Activated T-helper 1 cell treated with anti-CD3 and anti-CD28 coated beads, Interleukin-2, amount 50 U/mL, for 16 hours (primary cell): ENCODE measurements at places on chromosomes 6 and 20.

DNA sequence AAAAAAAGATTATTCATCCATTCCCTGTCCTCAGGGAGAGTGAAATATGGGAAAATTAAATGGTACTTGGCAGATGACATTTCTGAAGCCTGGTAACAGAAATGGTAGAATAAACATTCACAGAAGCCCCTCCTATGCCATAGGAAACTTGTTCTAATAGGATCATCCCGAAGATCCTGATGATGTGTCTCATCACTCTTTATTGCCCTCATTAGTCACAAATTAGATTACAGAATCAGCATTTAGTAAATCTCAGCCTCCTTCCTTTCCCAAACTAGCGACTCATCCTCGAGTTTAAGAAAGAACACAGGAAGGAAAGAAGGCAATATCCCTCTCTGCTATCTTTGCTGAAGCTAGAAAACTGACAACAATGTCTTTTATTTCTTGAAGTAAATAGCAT, 154.4 kb downstream of the TMEM200A start:
- DNase-seq = no peak

- no peak for DNase-seq
These were observed 5.3 kb downstream of the PHIP start for GRCh38 chr6:79072640-79073181.

DNA sequence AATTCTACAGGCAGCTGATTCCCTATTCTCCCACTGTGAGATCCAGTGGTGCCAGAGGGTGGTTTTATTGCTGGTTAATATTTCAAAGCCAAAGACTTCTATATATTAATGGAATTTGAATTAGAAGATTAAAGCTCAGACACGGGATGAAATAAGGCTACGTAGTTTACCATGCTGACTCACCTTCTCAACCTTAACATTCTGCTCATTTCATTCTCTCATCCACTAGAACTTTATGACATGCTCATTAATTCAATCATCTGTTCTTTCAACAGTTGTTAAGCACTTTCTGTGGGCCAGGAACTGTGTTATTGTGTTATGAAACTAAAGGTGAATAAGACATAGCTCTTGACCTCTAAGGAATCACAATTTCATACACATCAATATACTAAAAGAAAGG, 456.9 kb upstream of the MAP3K7 start:
- DNase-seq = no peak

- DNase-seq = no peak
These were observed 136.3 kb upstream of the PRDM1 start for GRCh38 chr6:105949869-105950268.

GRCh38 chr6:99661870-99662269, 55.2 kb downstream of the PRDM13 start:
- no peak for DNase-seq

GRCh38 chr6:136178749-136179148, 71.4 kb downstream of the MTFR2 start:
- DNase-seq = no peak

GRCh38 chr6:23696992-23697391, 429.0 kb upstream of the NRSN1 start:
- no peak for DNase-seq

DNA sequence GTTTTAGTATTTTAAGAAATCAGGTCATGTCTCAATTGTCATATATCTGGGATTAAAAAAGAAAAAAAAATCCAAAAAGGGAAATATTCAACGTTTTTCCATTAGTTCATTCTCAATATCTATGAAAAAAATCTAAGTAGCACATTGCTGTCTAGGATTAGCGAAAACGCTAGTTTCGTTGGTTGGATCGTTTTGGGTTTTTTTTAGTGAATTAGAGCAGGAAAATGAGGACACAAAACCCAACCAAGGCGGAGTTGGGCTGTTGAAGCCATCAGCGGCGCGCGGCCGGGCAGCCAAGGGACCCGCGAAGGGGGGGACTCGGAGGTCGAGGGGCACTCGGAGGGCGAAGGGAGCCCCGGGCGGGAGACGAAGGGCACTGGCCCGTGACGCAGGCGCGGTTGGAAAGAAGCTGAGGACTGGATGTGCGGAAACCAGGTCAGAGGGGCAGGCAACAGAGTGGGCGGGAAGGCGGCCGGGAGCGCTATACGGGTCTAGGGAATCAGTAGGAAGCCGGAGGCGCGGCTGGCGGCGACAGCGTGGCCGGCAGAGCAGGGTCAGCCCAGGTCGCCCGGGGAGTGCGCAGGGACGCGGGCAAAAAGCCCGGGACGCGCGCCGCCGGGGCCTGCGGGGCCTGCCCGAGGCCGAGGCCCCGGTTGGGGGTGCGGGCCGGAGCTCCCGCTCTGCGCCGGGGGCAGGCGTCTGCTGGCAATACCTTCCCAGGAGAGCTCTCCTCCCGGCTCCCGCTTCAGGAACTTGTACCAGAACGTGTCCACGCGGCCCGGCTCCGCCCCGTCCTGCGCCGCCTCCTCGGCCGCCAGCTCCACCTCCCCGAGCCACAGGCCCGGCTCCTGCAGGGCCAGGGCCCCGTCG, 599 bp downstream of the EPM2A start:
- DNase-seq = peak; percentile 43

DNA sequence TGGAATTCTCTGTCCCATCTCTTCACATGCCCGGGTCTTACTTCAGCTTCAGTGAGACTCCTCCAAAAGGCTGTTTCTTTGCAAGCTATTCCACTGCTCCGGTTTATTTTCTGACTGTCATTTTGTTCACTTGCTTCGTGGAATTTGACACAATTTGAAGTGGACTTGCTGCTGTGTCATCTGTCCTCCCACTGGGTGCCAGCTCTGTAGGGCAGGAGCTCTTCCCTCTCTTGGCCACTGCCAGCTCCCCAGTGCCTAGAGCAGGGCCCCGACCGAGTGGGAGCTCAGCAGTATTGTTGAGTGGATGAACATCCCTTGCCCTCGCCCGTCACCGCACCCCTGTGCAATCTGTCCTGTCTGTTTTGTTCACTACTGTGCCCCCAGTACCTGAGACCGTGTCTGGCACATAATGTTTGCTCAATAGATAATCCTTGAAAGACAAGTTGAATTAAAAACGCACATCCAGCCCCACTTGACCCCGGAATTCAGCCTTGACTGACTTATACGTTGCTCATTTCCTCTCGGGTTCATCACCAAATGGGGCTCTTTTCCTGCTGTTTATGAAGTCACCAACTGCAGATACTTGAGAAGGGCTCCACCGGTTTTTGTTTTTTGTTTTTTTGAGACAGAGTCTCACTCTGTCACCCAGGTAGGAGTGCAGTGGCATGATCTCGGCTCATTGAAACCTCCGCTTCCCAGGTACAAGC, 170.3 kb upstream of the KCNG1 start:
- no peak for DNase-seq

- no peak for DNase-seq
These were observed 17.7 kb upstream of the NNAT start for GRCh38 chr20:37503256-37503927.

DNA sequence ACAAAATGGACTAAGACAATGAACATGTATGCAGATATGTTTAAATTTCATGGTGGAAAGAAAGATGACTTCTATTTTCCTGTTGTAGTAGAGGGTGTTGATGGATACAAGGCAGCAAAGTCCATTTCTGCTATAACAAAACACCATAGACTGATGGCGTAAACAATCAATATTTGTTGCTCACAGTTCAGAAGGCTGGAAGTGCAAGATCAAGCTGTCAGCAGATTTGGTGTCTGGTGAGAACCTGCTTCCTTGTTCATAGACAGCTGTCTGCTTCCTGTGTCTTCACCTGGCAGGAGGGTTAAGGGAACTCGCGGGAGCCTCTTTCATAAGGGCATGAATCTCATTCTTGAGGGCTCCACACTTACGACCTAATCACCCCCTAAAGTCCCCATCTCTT, 83.0 kb upstream of the ELOVL5 start:
- no peak for DNase-seq

DNA sequence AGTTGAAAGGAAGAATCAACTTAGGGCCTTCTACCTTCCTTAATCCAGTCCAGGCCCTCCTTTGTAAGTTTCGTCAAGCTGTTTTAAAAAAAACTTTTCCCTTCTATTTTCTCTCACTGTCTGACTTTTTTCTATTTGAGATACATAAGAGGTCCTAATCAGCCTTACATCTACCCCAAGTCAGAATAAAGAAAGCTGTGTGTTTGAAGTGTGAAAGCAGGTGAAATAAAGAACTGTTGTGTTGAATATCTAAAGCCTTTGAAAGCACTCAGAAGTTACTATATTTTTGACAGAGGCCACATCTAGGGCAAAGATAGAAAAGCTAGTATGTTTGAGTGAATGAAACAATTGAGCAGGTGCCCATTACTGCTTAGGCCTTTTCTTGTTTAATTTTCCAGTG, 35.5 kb downstream of the SH3BGRL2 start:
- no peak for DNase-seq

DNA sequence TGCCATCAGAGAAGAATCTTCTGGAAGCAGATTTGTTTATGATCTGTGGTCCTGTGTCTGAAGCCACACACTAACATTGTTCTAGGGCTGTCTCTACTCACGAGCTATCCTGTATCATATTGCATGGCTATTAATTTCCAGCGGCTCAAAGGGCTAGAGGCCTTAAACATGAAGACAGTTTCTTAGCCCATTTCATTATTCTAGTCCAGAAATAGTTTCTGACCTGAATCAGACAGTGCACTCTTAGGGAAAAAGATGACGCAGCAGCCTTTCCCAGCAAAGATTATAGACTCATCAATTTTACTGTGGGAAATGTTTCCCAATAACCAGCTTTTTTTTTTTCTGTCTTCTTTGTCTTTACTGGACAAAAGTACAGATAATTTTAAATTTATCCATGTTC, 105.3 kb upstream of the SUPT3H start:
- DNase-seq = no peak

DNA sequence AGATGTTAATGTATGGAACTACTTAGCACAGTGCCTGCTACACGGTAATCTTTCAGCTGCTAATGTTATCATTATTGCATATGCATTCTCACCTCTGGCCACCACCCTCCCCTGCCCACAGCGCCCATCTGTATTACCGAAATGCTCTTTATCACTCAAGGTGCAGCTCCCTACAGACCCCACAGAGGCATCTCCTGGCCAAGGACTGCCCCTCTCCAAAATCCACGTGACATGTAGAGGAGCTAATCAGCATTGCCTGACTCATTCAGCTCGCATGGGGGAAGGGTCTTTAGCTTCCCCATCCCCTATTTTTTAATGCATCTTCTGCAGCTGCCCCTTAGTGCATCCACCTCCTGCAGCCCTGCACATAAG, 41.8 kb downstream of the SLC22A23 start:
- DNase-seq = no peak

DNA sequence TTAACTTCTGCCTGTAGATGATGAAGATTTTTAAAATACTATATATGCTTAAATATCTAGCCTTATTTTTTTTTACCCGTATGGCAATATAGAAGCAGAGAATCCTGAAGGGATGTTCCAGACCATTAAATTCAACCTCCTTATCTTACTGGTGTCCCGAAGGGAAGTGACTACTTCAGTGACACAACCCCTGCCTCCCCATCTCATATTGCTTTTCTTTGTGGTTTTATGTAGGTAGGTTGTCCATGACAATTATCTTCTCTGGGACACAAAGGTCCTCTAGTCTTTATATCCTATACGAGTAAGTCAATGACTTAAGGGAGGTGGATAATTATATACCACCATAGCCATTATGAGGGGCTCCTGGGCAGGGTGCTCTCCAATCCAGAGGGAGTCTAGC, 57.4 kb upstream of the EMILIN3 start:
- DNase-seq = no peak

- DNase-seq = no peak
These were observed 232.9 kb downstream of the SYNE1 start for GRCh38 chr6:152404086-152404857.

DNA sequence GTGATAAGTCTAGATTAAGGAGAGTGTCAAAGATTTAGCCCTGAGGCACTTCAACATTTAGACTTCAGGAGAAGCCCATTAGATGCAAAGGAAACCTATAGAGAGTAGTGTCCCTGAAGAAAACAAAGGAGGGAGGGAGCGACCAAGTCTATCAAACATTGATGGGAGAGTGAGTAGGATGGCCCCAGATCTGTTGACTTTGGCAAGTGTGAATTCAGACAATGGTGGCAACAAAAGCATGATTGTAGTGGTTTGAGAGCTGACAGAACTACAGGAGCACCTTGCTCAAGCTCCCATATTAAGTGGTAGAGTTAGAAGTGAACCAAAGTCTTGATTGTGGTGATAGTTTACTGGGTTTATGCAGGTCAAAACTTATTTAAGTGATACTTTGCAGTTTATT, 979 bp upstream of the ABCF1 start:
- no peak for DNase-seq

- DNase-seq = no peak
These were observed 99.5 kb upstream of the SUPT3H start for GRCh38 chr6:45477278-45477677.

DNA sequence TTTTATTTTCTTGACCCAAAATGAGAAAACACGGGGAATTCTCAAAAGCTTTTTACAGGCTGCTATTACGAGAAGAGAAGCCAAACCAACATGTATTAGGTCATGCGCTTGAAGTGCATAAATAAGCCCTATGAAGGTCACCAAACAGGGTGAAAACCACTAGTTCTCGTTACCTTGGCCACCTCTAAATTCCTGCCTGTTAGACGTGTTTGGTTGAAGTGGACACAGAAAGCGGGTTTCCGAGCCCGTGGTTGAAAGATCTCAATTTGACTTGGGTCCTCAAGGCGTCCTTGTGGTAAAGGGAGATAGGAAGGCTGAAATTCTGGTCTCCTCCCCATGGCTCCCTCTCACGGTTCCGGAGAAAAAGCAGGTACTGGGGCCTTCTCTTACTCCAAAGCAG, 6.2 kb downstream of the EYA2 start:
- no peak for DNase-seq

- DNase-seq = no peak
These were observed 42.2 kb downstream of the ZHX3 start for GRCh38 chr20:41275301-41275731.

- no peak for DNase-seq
These were observed 26.6 kb downstream of the KCNK17 start for GRCh38 chr6:39287601-39288000.

DNA sequence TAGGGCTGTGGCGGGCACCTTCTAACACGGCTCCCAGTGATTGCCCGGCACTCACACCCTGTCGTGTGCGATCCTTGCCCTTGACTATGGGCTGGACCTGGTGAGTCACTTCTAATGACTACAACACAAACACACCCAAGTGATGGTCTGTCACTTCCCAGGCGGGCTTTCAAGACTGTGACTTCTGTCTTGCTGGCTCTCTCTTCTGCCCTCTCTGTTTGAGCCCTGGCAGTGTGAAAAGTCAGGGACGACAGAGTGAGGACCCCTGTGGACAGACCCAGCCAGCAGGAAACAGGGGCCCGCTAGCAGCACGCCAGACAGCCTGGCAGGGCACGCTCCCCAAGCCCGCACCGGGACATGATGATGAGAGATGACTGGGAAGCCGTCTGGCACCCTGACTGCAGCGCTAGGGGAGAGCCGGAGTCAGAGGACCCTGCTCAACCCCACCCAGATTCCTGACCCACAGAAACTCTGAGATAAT, 43.0 kb downstream of the KIF16B start:
- no peak for DNase-seq

DNA sequence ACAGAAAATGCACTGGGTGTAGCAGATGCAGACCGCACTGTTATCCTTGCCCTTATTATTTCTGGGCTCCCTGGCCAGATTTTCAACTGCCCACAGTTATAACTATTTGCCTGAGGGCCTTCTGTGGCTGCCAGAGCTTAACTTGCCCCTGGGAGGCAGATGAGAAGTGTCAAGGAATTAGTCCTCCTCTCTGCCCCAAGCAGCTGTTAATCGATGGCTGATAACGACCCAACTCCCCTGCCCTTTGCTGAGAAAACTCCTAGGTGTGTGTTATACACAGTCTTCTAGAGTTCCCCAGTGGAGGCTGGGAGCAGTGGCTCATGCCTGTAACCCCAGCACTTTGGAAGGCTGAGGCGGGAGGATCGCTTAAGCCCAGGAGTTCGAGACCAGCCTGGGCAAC, 44.4 kb upstream of the SHLD1 start:
- no peak for DNase-seq
